ENCODE measurements at places on chromosomes 3 and 15.

GRCh38 chr15:48617619-48618018 lies 27.9 kb downstream of the FBN1 start:
- DNase-seq: no peak

GRCh38 chr3:186869253-186870100 lies 27.0 kb downstream of the ADIPOQ start:
- DNase-seq: no peak

DNA sequence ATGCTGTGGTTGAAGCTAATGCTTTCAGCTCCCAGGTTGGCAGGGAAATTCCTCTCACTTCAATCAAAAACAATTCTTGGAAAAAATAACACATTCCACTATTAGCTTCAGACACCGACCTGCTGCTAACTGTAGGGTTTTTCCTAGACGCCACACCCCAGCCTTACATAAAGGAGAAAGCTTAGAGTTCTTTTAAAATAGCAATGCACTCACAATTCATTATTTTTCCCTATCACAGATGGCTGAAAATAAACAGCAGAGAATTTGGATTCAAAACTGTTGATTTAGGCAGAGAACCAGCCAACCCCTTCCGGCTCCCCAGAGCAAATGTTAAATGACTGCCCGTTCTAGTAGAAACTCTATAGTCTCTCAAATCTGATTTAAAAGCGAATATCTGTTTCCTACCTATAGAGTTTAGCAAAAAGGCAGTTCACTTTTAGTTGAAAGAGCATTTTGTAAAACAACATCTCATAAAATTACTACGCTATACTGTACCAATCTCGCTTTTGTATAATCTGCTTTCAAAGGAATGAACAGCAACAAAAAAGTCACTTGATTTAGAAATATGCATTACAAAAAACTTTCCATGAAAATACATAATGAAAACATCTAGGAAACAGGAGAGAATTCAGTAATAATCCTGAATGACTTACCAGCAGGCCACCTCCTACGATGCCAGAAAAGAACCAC lies 586 bp downstream of the TM4SF1 start:
- DNase-seq: no peak

GRCh38 chr3:86967062-86967461 lies 23.9 kb downstream of the VGLL3 start:
- DNase-seq: no peak
